HepG2 (cell line): ENCODE measurements at places on chromosomes 5 and 9. TPM values are rescaled to one million over a fixed set of nuclear protein-coding genes. Genes with fewer than 3 reads are reported as not detected.

DNA sequence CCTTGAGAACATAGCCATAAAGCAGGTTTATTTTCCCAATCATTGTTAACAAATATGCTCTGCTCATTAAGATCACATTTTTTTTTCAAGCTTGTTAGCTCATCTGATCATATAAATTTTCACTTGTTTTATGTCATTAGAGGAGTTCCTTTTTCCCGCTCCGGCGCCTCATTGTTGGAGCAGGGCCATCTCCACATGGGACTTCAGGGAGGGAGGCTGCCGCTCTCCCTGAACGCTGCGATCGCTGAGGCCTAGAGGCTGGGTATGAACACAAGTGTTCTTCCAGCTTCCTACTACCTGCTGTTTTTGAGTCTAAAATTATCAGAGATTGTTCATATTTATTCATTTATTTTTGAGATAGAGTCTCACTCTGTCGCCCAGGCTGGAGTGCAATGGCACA is 246.9 kb downstream of the MPDZ start:
- DNase-seq: no peak
- no peaks in the 10 kb centered on the region for H3K36me3 ChIP-seq
- peaks cover 12% of the 10 kb centered on the region for H3K4me1 ChIP-seq
- H3K27me3 ChIP-seq: no peaks in the 10 kb centered on the region

Gene KIF4B
- total RNA-seq: 0.04 and 0.11 TPM in 2 replicates

DNA sequence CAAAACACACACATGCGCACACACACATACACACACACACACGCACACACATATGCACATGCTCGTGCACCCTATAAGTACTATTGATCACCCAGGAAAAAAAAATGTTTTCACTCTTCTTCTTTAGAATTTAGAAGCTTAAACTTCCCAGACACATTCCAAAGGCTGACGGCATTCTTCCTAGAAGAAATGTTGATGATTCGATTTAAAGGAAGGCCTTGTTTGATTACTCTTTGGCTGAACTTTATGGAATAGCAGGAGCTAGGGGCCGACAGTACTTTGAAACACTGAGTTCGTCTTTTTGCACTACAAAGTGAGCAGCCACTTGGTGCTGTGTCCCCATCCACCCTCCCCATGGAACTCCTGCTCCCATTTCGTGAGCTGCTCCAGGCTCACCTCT is 113.2 kb downstream of the EGFLAM start:
- no peaks in the 10 kb centered on the region for H3K4me1 ChIP-seq
- no peak for DNase-seq
- no peaks in the 10 kb centered on the region; the same call in 1 of the 2 replicates for H3K27me3 ChIP-seq
- H3K36me3 ChIP-seq: no peaks in the 10 kb centered on the region
- H3K4me3 ChIP-seq: no peak overlapping the region

Gene TLE1
- total RNA-seq: 30.7 and 35.9 TPM in 2 replicates

DNA sequence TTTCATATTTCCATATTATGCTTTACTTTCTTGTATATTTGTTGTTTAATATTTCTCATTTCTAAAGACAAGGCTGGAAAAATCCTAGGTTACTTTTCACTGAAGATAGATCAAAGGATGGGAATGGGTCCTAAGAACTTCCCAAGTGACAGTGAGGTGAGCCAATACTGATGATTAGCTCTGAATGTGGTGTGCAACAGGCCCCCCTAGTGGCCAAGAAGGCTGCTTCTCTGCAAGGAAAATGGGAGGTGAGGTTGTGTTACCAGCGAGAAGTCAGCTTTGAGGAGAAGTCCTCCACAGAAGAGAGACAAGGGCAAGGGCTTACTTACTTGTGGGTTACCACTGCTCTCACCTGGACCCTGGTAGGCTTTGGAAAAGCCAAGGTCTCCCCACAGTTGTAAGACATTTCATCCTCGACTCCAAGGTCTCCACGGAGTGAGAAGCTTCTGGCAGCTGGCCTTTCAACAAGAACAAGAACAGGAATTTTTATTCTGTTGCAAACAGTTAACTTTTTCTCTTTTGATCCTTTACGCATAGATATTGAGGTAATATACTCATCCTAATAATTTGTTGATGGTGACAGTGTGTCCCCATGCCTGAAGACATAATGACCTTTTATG is 69.9 kb downstream of the MAMDC2 start:
- peaks cover 38% of the 10 kb centered on the region for H3K4me1 ChIP-seq
- no peaks in the 10 kb centered on the region for H3K36me3 ChIP-seq
- no peak overlapping the region for H3K4me3 ChIP-seq
- DNase-seq: peak; percentile 23
- no peak overlapping the region for H3K27ac ChIP-seq

GRCh38 chr5:56734091-56734694 is 81.2 kb upstream of the MAP3K1 start:
- H3K4me3 ChIP-seq: no peak overlapping the region
- no peaks in the 10 kb centered on the region for H3K4me1 ChIP-seq
- no peak overlapping the region for H3K27ac ChIP-seq
- H3K27me3 ChIP-seq: no peaks in the 10 kb centered on the region
- no peak for DNase-seq
- H3K36me3 ChIP-seq: no peaks in the 10 kb centered on the region

- no peaks in the 10 kb centered on the region for H3K27me3 ChIP-seq
- H3K36me3 ChIP-seq: no peaks in the 10 kb centered on the region
- peak overlapping the region; percentile 13 for H3K27ac ChIP-seq
These were observed 174.0 kb downstream of the MAPKAP1 start for GRCh38 chr9:125532812-125533594.

GRCh38 chr9:137308057-137308619 is 6.1 kb upstream of the NRARP start:
- no peaks in the 10 kb centered on the region for H3K36me3 ChIP-seq
- H3K4me3 ChIP-seq: no peak overlapping the region
- no peak for DNase-seq
- peaks cover 62% of the 10 kb centered on the region for H3K4me1 ChIP-seq
- peaks cover 71% of the 10 kb centered on the region for H3K27me3 ChIP-seq

Gene IFNA2
- not detected in 2 replicates for total RNA-seq

Gene HMMR
- total RNA-seq: 48.3 and 82.7 TPM in 2 replicates

Gene SEMA6A
- 2.9 and 5.1 TPM in 2 replicates for total RNA-seq

Gene AGXT2
- 0.13 TPM in 1 of 2 replicates, not detected in the other for total RNA-seq

Gene ZNF366
- not detected in 2 replicates for total RNA-seq

Gene HAPLN1
- total RNA-seq: not detected in 2 replicates
